ENCODE measurements at places on chromosomes 6 and 20.

DNA sequence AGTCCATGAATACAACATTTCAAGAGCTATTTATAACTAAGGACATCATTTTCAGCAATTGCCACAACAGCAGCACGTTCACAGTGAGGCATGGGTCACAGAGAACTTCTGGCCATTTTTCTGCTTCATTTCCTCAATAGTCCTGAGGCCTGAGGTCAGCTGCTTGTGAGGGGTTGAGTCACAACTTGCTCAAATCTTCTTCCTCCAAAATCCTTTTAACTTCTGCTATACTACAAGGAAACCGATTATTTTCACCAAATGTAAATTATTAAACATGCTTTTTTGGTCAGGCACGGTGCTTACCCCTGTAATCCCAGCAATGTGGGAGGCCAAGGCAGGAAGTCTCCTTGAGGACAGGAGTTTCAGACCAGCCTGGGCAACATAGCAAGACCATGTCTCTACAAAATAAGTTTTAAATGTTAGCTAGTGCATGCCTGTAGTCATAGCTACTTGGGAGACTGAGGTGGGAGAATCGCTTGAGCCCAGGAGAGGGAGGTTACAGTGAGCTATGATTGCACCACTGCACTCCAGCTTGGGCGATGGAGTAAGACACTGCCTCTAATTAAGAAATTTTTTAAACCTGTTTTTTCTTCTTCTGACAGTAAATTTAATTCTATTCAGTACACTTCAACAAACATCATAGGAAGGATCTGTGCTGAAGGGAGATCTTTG lies 11.1 kb upstream of the SLC16A10 start:
- no peak for DNase-seq

- no peak for DNase-seq
Measured at GRCh38 chr20:61220131-61220530, 31.9 kb upstream of the CDH4 start.

- DNase-seq = no peak
Measured at GRCh38 chr6:113732384-113732966, 124.7 kb upstream of the MARCKS start.

DNA sequence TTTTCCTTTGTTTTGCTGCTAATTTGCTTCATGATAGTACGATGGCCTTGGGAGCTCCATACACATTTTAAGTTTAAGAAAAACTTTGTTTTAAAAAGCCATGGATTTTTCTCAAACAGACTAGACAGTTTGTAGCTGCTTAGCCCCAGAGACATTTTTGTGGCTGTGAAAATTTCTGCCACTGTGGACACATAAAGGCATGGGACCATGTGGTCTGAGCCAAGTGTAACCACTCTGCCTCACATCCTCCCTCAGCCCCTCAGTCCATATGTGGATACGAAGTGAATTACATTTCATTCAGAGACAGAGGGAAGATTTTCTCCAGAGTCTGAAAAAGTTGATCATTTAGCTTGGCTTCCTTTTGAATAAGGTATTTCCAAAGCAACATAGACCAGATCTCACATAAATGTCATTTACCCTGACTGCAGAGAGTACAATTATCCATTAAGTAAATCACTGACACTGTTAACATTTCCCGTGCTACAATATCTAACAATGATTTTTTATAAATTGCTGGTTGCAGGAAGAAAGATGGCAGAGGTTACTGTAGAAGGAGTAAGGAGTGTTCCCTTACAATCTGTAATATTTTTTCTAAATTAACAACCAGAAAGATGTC lies 87.4 kb downstream of the GJA1 start:
- DNase-seq = no peak

- DNase-seq = no peak
Measured at GRCh38 chr6:150999576-150999975, 134.1 kb downstream of the MTHFD1L start.

DNA sequence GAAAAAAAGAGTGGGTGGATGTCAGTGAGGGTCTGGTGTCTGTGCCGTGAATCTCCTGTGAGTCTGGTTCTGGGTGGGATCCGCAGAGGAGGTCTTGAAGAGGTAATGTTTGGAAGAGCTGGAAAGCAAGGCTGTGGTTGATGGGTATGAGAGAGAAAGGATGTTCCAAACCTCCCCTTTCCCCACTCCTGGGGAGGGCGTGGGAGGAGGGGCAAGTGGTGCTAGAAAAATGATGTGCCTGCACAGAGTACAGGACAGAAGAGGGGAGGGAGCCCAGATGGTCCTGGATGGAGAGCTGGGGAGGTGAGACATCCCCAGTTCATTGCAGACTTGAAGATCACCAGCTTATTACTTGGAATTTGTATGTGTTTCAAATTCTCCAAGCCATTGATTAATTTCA lies 3.1 kb downstream of the CNPY3 start:
- DNase-seq = no peak

All from GM12878 (cell line).